ENCODE measurements at places on chromosomes 3 and 15.
A peak's percentile ranks its signal among the peaks of the same experiment; 100 is the strongest.

DNA sequence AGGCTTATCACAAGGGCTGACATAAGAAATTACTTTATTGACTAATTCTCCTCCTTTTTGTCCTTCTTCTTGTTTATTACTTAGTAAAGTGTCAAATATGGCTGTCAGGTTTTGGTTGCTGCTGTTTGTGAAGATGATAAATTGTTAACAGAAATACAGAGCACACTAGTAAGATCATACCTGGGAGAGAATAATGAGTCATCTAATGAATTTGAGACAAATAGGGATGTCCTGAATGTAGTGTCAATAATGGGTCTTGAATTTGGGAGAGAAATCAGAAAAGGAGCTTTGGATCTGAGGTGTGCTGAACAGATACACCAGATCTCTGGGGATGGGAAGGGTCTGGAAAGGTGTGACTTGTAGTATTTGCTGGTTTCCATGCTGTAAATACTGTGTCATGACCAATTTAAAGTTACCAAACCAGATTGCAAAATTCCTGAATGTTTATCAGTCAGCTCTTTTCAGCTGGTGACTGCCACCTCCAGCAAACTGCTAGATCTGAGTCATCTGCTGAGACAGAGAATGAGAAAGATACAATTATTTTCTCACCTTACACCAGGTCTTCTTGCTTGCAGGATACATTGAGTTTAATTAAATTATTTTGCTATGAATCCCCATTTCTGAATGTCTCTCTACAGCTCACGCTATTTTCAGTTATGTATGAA lies 76.7 kb upstream of the SATB1 start:
- DNase-seq: no peak

GRCh38 chr3:56955492-56956111 lies 104.9 kb upstream of the SPATA12 start:
- DNase-seq: no peak

DNA sequence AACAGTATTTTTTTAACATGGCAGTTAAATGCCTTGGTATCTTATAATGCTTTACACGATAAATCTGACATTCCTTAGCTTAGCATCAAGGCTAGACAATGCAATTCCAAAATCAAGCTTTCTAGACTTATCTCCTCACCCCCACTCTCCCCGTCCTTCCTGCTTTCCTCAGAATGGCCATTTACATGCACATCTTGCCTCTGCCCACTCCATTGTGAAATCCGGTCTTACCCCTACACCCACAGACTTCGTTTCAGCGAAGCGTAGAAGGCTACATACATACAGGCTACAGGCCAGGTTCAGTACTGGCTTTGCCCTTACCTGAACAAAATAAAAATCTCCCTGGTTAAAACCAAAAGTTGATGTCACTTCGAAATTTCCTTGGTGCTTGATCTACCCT lies 58.6 kb upstream of the SLC12A8 start:
- no peak for DNase-seq

GRCh38 chr15:68479870-68480269 lies 47.9 kb upstream of the ITGA11 start:
- DNase-seq: no peak

DNA sequence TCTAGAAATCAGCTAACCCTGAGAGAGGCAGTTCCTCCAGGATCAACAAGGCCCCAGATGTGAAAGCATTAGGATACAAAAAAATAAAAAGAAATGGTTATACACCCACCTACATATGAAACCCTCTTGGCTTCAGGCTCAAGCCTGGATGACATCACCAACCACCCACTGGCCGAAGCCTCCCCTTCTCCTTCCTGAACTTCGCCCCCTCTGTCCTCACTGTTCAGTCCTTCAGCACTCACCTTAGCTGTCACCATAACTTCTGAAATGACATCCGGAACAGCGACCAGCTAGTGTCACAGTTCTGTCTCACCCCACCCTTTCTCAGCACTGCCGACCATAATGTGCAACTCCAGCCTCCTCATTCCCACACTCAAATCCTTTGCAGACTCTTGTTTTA lies 98.7 kb downstream of the PLCH1 start:
- DNase-seq: no peak

GRCh38 chr15:40330368-40330836 lies 6.9 kb downstream of the INAFM2 start:
- DNase-seq: no peak

- peak; percentile 34 for DNase-seq
Measured at GRCh38 chr3:11601446-11602238, 42.1 kb downstream of the VGLL4 start.

- no peak for DNase-seq
Measured at GRCh38 chr15:61220125-61220524, 9.0 kb downstream of the RORA start.

- DNase-seq: no peak
Measured at GRCh38 chr3:11655196-11655928, 11.6 kb upstream of the VGLL4 start.

- DNase-seq: no peak
Measured at GRCh38 chr15:98138910-98139309, 178.4 kb downstream of the ARRDC4 start.

GRCh38 chr3:135503065-135503759 lies 462.3 kb upstream of the PPP2R3A start:
- DNase-seq: no peak

DNA sequence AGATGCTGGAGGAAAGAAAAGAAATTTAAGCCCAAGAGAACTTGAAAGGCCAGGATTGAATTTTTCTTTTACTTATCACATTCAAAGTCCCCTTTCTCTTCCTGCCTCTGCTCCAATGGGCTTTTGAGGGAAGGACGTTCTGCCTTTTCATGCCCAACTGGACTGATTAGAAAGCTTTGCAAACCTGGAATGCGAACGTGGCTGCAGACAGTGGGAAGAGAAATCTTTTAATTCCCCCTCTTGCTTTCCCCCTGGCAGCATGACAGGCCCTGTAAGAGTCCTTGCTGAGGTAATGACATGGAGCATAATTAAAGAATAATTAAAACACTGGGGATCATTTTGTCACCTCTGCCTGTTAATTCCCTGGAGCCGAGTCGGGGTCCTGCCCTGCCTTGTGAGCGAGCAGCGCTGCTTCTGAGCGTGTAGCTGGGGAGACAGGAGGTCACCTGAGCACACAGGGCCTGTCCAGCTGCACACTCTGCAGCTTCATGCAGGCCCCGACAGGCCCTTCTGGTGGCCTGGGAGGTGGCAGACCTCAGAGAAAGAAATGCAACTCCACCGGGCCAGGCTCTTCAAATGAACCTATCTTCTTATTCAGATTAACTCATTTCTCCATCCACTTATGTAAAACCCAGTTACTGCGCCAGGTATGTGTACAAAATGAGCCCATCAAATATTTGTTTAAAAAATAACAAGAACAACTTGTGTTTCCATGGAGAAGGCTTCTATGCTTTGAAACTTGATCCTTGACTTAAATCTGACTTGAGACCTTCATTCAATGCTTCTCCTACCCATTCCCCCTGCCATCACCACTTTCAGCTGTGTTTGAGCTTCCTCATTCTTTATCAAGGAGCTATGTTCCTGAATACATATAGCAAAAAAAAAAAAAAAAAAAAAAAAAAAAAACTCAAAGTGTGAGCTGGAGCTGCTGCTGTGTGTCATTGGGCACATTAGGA lies 628.2 kb upstream of the CFAP20DC start:
- DNase-seq: no peak

DNA sequence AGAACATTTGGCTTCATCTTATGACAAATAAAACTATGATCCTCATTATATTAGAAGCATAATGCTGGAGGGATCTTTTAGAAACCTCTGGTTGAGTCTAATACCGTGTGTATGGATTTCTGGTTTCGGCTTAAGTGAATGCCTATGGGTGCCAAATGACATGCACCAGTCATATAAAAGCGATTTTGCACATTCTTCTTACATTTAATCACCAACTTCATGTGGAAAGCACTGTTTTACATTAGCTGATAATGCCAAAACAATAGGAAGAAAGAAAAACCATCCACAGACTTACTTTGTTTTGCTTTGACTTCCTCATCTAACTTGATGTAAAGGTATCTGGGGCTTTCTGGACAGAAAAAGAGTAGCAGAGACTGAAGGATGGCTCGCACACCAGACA lies 20.9 kb downstream of the SLC2A2 start:
- no peak for DNase-seq

GRCh38 chr3:48881006-48881405 lies 17.7 kb downstream of the SLC25A20 start:
- DNase-seq: no peak

DNA sequence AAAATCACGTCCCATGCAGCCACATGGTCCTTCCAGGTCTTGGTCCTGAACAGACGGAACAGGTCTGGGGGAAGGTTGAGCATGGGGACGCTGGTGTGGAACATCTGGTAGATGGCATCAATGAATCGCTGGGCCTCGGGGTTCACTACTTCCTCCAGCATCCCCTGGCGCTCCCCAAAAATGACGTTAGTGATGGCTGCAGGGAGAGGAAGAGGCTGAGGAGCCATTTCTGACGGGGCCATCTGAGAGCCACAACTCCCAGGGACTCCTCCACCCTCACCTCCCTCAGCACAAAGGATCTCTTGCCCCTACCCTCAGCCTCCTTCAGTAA lies 23.7 kb downstream of the CYP11A1 start:
- DNase-seq: no peak

GRCh38 chr15:79322945-79323344 lies 12.0 kb downstream of the TMED3 start:
- DNase-seq: no peak

GRCh38 chr15:77002954-77003912 lies 8.3 kb downstream of the PSTPIP1 start:
- DNase-seq: peak; percentile 68

DNA sequence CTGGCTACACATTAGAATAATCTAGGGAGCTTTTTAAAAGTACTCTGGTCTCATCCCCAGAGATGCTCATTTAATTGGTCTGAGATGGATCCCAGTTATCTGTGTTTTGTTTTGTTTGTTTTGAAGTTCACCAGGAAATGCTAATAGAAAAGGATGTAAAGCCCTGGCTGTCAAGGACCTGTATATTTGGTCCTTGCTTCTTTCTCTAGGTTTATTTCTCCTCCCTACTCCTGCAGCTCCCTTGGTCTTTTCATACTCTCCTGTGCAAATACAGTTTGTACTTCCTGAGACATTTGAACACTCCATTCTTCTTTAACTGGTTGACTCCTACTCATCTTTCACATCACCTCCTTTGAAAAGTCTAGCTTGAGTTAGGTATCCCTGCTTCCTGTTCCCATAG lies 3.3 kb downstream of the PIK3CA start:
- no peak for DNase-seq

DNA sequence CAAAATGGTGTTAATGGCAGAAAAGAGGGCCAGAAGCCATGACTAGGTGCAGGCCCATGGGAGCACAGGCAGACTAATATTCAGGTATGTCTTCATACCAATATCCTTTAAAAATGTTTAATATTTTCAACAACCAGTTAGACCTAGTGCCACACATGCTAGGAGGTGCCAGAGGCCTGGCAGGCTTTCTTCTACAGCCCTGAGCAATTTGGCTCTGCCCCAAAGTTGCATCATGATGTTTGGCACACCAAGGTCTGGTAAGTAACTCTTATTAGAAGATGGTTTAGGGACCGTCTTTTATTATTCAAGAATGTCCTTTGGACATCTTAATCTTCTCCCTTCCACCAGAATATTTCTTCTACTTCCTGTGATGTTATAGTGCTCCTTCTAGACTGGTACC lies 34.8 kb downstream of the MITF start:
- no peak for DNase-seq

DNA sequence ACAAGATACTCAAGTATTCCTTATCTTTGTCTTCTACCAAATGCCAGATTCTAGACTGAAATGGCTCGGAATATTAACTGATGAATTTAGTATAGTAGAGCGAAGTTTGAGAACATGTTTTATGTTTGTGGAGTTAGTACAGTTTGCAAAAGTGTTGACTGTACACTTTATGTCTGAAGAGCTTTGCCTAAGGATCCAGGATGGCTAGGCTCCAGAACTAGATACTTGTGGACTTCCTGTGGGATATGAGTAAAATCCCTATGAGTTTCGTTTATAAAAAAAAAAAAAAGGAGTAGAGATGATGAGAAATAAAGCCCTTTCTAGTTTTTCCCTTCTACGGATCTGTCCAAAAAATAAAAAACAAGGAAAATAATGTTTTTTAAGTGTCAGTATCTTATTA lies 96.7 kb downstream of the TP63 start:
- no peak for DNase-seq

- no peak for DNase-seq
Measured at GRCh38 chr15:76270876-76271275, 40.4 kb downstream of the ETFA start.

- no peak for DNase-seq
Measured at GRCh38 chr15:78004222-78004727, 73.2 kb downstream of the TBC1D2B start.

DNA sequence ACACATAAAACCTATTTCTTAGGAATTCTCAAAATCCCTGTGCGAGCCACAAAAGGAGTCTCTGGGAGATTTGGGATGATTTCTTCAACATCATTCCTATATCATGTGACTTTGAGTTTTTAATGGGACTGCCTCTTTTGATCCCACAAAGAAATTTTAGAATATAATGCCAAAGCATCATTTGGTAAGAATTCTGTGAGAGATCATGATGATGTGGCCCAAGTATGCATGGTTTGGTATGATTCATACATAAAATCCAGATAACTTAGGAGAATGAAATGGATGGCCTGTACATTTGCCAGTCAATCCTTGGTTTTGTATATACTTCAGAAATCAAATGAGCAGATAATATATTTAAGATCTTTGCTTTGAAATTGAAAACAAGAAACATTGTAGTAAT lies 61.3 kb downstream of the UBE2E2 start:
- DNase-seq: no peak
